ENCODE measurements at places on chromosomes 5 and 9.

DNA sequence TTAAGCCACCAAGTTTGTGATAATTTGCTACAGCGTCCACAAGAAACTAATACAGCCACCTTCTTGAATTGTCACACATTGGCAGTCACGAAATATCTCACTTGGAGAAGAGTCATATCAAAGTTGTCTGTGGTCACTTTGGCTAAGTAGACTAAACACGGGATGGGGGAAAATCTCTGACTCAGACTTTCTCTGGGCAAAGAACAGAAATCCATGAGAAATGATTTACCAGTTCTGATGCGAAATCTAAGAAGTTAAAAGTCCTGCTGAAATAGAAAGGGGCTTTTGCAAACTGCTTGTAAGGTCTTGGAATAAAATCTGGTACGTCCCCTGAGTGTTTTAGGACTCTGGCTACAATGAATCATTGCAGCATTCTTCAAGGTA, 158.4 kb downstream of the COL23A1 start:
- no peak for DNase-seq
- H3K27ac ChIP-seq, result no peak overlapping the region
- H3K4me3 ChIP-seq, result no peak overlapping the region
- H3K4me1 ChIP-seq, result no peaks in the 10 kb centered on the region

GRCh38 chr5:8478326-8478725, 609.4 kb downstream of the MTRR start:
- H3K36me3 ChIP-seq, result no peaks in the 10 kb centered on the region
- H3K27ac ChIP-seq, result no peak overlapping the region
- no peaks in the 10 kb centered on the region for H3K4me1 ChIP-seq
- DNase-seq, result no peak

GRCh38 chr9:35538361-35539234, 48.7 kb downstream of the RUSC2 start:
- peak overlapping the region; percentile 82 for H3K27ac ChIP-seq
- no peaks in the 10 kb centered on the region for H3K27me3 ChIP-seq
- DNase-seq, result peak; percentile 56
- no peaks in the 10 kb centered on the region for H3K36me3 ChIP-seq
- peaks cover 43% of the 10 kb centered on the region for H3K4me1 ChIP-seq
- H3K4me3 ChIP-seq, result peak overlapping the region; percentile 37

GRCh38 chr9:87793292-87793691, 67.4 kb downstream of the CTSL start:
- H3K27ac ChIP-seq, result no peak overlapping the region
- no peaks in the 10 kb centered on the region for H3K27me3 ChIP-seq
- no peak for DNase-seq
- H3K36me3 ChIP-seq, result no peaks in the 10 kb centered on the region

DNA sequence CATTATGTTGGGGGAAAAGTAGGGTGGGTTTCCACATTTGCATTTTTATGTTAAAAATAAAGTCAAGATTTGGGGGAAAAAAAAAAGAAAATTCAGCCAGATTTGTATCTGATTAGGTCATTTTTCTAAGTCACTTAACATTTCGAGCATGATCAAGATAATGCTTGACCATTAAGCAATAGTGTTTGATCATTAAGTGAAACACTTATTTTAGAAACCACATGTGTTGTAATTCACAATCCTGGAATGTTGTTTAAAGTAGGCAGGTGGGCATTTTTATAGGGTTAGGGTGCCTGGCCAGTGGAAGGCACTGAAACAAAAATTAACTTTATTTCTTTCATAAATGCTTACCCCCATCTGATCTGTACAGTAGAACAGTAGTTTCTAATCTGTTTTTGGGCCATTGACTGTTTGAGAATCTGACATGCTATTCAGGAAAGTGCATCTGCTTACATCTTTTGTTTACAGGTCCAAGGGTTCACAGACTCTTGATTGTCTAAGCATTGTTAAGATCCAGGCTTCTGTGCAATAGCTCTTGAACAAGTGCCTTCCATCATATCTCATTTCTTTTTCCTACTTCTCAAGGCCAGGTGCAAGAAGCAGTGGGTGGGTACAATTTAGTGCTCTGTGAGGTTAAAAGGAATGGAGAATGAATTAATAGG, 9.1 kb downstream of the ZCCHC9 start:
- DNase-seq, result no peak
- no peak overlapping the region for H3K4me3 ChIP-seq
- H3K4me1 ChIP-seq, result no peaks in the 10 kb centered on the region

DNA sequence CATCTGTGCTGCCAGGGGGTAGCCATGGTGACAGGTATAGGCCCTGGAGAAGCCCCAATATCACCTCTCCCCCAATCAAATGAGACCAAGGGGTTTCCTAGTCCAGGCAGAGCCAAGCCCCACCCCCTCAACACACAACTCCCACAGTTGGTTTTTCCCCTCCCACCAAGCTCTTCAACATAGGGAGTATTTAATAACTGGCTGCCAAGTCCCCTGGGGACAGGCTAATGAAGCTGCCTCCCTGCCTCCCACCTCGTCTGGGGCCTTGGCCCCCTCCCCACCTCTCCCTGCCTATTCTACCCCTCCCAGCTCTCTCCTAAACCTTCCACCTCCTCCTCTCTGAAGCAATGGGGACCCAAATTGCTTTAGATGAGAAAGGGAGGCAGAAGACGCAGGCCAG, 23.4 kb downstream of the CPLX2 start:
- no peaks in the 10 kb centered on the region for H3K4me1 ChIP-seq
- H3K27ac ChIP-seq, result no peak overlapping the region
- no peak overlapping the region for H3K4me3 ChIP-seq
- H3K27me3 ChIP-seq, result no peaks in the 10 kb centered on the region
- H3K36me3 ChIP-seq, result no peaks in the 10 kb centered on the region

GRCh38 chr5:145629047-145629446, 206.1 kb downstream of the PRELID2 start:
- H3K27me3 ChIP-seq, result no peaks in the 10 kb centered on the region
- no peak overlapping the region for H3K4me3 ChIP-seq
- no peaks in the 10 kb centered on the region for H3K36me3 ChIP-seq
- DNase-seq, result no peak
- H3K27ac ChIP-seq, result no peak overlapping the region
- H3K4me1 ChIP-seq, result no peaks in the 10 kb centered on the region

GRCh38 chr5:4246447-4246846, 650.8 kb downstream of the IRX1 start:
- no peak overlapping the region for H3K4me3 ChIP-seq
- H3K27ac ChIP-seq, result no peak overlapping the region
- H3K4me1 ChIP-seq, result no peaks in the 10 kb centered on the region
- no peak for DNase-seq
- no peaks in the 10 kb centered on the region for H3K27me3 ChIP-seq

GRCh38 chr5:170740551-170741205, 42.8 kb upstream of the GABRP start:
- H3K4me1 ChIP-seq, result peaks cover 4% of the 10 kb centered on the region
- H3K27me3 ChIP-seq, result peaks cover 18% of the 10 kb centered on the region
- H3K36me3 ChIP-seq, result no peaks in the 10 kb centered on the region

Measured in tibial nerve (tissue), 4 donors.